ENCODE measurements at places on chromosomes 7 and 10. TPM values are rescaled to one million over a fixed set of nuclear protein-coding genes. Genes with fewer than 3 reads are reported as not detected.

Gene ANKRD1
- total RNA-seq, result 8,251 TPM

Gene AKR1C4
- total RNA-seq, result not detected

Gene GATAD1
- total RNA-seq, result 16.7 TPM

Gene SSC4D
- total RNA-seq, result 0.51 TPM

Gene PRKG1
- 35.6 TPM for total RNA-seq

Gene DOCK1
- 31.2 TPM for total RNA-seq

Gene FAM20C
- total RNA-seq, result 30.2 TPM

Gene CPXM2
- total RNA-seq, result 11.2 TPM

Gene SLC18A3
- total RNA-seq, result not detected

DNA sequence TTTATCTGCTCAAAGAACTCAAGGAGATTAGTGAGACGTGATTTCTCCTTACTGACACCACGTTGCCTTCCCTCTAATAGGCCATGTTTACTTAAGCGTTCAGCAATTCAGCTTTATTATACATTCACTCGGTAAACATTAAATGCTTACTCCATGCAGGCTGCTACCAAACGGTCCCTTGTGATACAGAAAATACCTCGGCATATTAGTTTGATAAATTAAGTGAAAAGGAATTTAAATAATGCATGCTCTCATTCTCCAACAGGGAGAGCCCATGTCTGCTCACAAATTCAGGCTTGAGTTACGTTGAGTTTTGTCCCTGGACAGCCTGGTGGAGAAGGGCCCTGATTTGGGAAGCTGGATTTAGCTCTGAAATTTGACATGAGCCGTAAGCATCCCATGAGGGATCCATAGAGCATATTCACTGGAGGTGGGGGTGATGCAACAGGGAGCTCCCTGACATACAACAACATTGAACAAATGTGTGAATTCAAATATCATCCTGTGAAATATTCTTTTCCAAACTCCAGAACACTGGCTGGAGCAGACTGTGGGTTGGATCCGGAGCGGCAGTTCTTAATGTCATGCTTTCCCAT, 86.3 kb downstream of the TBXAS1 start:
- DNase-seq, result no peak

- no peak for DNase-seq
Observed at GRCh38 chr7:140350056-140350455, 48.3 kb downstream of the SLC37A3 start.

DNA sequence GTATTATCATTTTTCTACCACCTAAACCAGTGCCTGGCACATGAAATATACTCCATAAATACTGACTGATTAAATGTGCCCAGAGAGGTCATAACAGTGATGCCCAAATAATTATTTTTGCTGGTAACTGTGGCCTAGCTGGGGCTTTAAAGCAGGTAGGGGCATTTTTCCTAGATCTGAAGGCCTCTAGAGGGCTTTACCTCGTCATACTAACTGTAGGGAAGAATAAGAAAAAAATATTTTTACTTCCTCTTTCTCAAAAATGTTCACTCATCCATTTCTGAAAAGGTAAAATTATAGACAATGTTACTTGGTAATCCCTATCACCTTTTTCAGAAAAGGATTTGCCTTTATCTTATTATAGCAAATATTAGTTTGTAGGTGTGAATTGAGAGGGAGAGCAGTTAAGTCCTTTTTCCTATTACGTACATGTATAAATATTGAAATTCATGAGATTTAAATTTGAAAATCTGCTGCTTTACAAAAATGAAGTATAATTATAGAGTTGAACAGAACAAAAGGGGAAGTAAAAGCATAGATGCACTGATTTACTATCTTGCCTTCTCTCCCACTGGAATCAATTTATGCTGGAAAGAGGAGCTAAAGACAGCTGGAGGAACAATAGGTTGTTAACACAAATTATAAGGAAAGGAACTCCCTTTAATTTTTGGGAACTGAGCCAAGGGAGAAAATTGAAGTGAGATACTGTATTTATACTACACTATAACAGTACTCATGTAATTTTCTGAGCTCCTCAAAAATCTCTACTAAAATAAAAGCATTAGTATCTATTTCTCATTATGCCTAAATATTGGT, 71.5 kb upstream of the NOBOX start:
- no peak for DNase-seq

GRCh38 chr7:12722636-12723605, 35.5 kb downstream of the ARL4A start:
- DNase-seq, result no peak

- DNase-seq, result no peak
Observed at GRCh38 chr10:92688573-92688926, 1.2 kb upstream of the HHEX start.

DNA sequence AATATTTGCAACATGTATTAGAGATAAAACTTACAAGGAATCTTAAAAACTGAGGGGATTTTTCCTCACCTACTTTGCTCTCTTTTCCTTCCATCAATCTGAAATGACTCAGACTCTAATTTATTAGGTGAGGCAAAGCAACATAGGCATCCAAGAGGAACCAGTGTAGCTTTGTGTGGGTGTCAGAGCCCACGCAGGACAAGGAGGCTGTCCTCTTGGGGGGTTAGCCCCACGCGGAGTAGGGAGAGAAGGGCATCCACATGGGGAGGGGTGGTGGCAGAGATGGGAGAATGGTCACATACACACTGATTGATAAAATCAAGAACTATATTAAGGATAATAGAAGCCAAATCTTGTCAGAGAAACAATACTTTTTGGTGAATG, 33.8 kb upstream of the ARMS2 start:
- no peak for DNase-seq

DNA sequence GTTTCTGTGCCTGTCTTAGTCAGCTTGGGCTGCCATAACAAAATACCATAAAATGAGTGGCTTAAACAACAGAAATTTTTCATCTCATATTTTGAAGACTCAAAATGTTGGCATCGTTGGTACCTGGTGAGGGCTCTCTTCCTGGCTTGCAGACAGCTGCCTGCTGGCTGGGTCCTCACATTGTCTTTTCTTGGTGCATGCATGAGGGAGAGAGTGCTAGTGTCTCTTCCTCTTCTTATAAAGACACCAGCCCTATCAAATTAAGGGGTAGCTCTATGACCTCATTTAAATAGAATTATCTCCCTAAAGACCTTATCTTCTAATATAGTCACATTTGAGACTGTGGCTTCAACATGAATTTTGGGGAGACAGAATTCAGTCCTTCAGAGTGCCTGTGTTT, 39.9 kb downstream of the ST8SIA6 start:
- DNase-seq, result no peak

DNA sequence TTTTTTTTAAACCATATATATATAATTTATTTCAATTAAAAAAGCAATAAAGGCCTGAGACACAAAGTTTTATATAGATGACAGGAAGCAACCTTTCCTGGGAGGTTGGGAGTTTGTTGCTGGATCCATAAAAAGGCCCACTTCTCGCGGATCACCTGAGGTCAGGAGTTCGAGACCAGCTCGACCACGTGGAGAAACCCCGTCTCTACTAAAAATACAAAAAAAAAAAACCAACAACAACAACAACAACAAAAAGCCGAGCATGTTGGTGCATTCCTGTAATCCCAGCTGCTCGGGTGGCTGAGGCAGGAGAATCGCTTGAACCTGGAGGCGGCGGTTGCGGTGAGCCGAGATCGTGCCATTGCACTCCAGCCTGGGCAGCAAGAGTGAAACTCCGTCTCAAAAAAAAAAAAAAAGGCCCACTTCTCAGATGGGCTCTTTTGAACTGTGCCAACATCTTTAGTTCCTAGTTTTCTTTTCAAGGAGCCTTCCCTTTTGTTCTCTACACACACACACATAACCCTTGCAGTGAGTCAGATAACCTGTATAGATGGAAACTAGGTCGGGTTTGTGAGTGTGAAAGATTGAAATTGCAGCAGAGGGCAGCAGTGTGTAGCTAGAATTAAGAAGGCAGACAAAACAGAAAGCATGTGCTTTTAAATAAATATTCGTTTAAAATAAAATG, 1.2 kb upstream of the SMNDC1 start:
- DNase-seq, result no peak

- DNase-seq, result no peak
Observed at GRCh38 chr10:133608855-133609254, 17.7 kb downstream of the FRG2B start.

DNA sequence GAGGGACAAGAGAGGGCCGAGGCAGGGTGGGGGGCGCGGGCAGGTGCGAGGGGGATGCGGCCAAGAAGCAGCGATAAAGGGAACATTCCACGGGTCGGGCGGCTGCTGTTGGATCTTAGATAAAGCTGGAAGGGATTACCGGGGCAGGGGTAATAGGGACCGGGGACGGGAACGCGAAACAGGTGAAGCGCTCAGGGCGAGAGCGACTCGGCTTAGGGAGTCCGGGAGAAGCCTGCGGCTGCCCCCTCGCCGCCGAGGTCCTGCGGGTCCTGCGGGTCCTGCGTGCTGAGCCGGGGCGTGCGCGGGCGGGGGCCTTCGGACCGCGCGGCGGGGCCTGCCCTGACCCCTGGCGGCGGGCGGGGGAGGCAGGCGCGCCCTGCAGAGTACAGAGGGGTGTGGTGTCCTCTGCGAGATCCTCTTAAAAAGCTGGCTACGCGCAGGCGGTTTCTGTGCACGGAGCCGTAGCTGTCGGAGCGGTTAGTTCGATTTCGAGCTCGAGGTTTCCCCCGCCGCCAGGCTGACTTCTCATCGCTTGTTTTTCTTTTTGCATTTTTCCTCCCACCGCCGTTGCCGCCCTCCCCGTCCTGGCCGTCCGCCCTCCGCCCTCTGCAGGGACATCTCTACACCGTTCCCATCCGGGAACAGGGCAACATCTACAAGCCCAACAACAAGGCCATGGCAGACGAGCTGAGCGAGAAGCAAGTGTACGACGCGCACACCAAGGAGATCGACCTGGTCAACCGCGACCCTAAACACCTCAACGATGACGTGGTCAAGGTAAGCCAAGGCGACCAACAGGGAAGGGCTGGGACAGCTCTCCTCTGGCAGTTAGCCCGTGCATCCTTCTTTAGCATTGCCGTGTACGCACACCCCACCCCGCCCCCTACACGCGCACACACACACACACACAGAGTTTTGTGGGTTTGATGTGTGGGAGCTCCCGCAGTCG, 1.4 kb downstream of the CAV1 start:
- peak; percentile 89 for DNase-seq

- DNase-seq, result no peak
Observed at GRCh38 chr10:63084690-63085382, 48.3 kb upstream of the NRBF2 start.

GRCh38 chr10:71850021-71850742, 869 bp downstream of the PSAP start:
- DNase-seq, result no peak

All from cardiac septum (tissue), 1 donor.